Stimulated activated CD4-positive, alpha-beta T cell treated with anti-CD3 and anti-CD28 coated beads, TNF-alpha, amount 100 ng/mL, for 48 hours (primary cell): ENCODE measurements at places on chromosomes 16 and 17.

DNA sequence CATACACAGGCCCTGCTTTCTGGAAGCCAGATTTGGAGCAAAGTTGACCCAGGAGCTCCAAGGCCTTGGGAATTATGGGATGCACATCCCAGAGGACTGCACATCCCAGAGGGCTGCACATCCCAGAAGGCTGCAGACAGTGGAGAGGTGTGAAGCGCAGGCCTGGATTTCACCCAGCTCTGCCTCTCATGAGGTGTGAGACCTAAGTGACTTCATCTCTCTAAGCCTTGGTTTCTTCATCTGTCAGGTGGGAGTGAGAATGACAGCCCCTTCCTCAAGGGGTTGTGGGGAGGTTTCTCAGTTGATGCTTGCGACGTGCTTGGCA, 102.3 kb downstream of the GSG1L start:
- DNase-seq = no peak

DNA sequence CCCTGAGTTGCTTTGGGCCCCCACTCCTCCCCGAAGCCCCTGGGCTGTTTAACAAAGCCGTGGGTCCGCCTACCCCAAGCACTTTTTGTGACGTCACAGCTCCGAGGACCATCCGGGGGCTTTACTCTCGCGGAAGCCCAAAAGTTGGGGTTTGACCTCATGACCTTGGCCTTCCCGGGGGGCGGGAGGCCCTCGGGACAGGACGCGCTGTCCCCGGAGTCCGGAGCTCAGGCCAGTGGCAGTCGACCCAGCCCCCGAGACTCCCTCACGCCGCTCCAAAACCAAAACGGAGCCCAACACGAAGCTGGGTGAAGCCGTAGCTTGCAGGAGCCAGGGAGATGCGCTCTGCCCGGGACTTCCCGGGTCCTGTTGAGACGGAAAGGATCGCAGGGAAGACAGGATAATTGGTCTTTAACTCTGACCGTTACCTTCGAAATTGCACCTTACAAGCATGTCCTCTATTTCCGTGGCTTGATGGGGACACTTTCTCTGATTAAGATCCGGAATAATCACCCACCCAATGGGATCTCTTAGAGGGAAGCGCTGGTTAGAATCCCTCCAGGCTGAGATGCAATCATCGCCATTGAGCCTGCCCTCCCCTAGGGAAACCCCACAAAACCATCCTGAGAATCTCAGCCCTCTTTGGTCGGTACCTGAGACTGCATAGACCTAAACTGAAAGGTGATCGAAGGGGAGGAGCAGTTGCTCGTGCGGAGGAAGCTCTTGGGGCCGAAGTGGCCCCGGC, 4.9 kb upstream of the SOX9 start:
- no peak for DNase-seq

GRCh38 chr17:34475296-34475695, 104.1 kb upstream of the TMEM132E start:
- no peak for DNase-seq

DNA sequence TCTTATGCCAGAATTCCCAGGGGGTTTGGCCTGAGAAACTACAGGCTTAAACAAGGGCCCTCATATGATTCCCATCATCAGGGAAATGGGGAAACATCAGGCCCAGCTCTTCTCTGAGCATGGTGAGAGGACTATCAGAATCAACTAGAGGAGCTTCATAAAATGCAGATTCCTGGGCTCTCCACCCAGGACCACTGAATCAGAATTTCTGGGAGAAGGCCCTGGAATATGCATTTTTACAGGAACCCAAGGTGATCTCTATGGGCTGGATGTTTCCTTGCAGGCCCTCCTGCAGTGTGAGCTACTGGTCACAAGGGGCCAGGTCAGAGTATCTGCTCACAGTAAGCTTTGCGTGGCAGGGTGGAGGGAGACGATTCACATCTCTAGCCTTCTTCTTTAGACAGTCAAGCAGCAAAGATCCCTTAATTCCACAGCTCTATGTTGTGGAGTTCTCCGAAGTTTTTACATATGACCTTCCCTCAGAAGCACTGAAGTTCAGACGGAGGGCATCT, 38.8 kb upstream of the HOXB13 start:
- no peak for DNase-seq

- DNase-seq = no peak
Measured at GRCh38 chr16:52515068-52515671, 31.8 kb downstream of the TOX3 start.

DNA sequence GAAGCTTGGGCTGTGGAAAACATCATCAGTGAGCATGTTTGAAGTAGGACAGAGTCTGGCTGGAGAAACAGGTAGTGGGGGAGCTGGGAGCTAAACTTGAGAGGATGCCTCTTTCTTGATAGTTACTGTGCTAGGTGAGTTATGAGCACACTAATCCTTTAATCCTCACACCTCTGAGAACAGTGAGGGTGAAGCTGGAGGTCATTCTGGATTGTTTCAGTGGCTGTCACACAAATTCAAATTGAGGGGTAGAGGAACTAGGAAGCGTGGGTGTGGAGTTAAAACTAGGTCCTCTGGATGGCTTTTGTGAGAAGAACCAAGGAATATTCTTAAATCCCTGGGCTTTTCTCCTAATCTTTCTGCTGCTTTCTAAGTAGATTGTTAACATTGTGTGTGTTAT, 3.3 kb downstream of the AKAP1 start:
- DNase-seq = no peak

- no peak for DNase-seq
Measured at GRCh38 chr17:34502426-34502825, 77.0 kb upstream of the TMEM132E start.

DNA sequence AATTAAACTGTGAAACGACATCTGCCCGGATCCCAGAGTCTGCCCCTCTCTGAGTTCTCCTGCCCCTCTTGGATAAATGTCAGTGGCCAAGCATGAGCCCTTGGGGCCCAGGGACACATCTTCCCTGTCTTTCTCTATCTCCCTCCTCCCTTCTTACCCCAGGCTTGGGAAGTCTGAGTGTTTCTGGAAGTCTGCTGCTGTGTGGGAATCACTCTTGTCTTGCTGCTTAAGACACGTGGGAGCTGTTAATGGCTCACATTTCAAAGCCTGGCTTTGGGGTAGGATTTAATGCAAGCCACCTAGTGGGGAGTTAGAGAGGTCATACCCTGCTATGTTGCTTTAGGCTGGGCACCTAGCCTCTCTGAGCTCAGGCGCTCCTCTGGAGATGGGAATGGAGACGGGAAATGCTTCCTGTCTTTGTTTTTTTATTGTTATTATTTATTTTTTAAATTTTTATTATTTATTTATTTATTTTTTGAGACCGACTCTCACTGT, 218.5 kb upstream of the CIBAR2 start:
- DNase-seq = no peak

DNA sequence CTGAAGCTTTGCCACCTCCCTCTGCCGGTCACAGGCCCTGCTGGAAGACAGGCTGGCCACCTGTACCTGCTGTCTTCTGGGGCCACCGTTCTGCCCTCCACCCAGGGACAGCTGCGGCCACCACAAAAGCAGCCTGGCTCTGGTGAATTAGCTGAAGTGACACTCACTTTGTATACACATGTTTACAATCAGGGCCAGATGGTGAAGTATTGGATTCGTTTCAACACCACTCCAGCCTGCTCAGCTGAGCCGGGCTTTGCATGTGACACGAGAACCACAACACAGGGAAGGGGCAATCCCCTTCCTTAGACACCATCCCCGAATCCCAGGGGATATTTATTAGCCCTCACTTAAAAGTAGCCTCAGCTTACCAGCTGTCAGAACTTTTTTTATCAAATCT, 191.5 kb upstream of the RPL38 start:
- no peak for DNase-seq

GRCh38 chr17:57186226-57187019, 69.9 kb upstream of the MSI2 start:
- DNase-seq = no peak

GRCh38 chr16:66720766-66721165, 24.2 kb upstream of the CMTM4 start:
- DNase-seq = no peak

DNA sequence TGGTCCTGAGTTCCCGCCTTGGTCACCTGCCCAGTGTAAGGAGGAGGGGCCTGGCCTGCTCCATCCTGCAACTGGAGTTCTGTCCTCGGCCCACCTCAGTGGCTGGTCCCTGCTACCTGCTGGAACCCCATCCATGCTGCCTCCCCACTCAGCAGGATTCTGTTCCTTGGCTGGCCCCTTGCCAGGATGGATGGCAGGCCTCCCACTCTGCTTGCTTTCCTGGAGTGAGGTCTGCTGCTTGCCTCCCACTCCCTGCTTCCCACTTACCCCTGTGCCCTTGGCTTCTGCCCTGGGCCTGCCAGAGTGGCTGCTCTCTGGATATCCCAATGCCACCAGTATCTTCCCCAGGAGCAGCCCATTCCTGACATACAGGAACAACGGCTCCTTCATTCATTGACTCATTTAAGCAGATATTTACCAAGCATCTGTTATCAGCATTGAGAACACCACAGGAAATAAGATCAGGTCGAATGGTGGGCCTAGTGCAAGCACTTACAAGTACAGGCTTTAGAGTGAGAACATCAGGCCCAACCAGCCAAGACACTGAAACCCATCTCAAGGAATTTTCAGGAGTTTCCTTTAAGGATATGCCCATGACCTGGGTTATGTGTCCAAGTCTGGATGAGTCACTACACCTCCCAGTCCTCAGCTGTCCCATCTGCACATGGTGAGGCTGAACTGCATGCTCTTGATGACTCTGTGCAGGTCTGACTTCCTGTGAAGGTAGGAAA, 17.0 kb upstream of the RPRML start:
- DNase-seq = no peak

DNA sequence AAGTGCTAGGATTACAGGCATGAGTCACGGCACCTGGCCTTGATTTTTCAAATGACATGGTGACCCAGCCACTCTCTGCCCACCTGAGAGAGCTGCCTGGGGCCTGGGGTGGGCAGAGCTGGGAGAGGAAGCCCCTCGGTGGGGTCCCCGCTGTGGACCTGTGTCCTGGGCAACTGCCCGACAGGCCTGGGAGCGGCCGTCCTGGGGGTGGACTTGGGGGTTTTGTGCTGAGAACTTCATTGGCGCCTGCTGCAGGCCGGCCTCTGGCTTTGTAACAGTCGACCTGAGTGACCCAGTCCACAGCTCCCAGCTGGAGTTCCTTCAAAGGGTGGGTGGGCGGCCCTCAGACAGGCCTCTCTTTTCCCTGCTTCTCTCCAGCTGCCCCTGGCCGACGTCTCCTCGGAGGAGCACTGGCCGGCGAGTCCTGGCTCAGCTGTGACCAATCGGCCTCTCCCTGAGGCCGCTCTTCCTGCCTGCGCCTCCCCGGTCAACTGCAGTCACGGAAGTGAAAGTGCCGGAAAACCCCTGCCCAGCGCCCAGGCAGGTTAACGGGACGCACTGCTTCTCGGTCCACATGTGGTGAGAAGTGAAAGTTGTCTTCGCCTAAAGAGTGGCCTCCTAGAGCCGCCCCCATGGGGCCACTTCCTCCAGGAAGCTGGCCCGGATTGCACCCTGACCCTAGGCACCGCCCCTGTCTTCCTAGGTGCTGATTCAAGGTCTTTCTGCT, 5.5 kb downstream of the CBFA2T3 start:
- no peak for DNase-seq
